ENCODE measurements at places on chromosomes 1 and 21.

DNA sequence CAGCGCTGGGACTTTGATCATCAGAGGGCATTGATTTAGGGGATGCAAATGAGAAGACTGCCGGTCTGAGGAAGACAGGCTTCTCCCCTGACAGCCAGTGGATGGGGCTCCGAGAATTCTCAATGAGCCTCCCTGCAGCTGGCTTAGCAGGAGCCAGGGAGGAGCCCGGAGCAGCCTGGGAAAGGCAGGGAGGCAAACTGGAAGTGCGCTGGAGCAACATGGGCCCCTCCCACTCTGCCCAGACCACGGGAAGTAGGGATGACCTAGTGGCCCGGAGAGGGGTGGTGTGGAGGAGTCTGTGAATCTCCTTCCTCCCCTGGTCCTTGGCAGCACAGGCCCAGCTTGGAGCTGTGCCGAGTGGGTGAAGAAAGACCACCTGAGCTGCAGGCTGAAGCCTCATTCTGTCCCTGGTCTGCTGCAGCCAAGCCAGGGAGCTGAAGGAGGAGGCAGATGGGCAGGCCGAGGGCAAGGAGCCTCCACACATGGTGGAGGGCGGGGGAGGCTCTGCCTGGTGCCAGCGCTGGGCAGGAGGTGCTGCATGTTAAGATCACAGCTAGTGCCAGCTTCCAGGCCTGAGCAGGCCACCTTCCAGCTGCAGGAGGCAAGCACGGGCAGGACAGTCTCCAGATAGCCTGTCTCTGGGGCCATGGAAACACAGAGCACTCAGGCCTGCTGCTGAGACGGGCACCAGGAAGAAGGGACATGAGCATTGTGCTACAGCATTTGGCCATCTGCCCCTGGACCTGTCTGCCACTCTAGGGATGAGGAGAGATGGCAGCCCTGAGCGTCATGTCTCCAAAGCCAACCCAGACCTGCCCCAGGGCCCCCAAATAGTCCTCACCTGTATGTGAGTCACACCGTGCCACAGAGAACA lies 12.2 kb upstream of the CLSTN1 start:
- no peak for DNase-seq

- no peak for DNase-seq
Observed at GRCh38 chr1:55448261-55448660, 233.1 kb upstream of the USP24 start.

DNA sequence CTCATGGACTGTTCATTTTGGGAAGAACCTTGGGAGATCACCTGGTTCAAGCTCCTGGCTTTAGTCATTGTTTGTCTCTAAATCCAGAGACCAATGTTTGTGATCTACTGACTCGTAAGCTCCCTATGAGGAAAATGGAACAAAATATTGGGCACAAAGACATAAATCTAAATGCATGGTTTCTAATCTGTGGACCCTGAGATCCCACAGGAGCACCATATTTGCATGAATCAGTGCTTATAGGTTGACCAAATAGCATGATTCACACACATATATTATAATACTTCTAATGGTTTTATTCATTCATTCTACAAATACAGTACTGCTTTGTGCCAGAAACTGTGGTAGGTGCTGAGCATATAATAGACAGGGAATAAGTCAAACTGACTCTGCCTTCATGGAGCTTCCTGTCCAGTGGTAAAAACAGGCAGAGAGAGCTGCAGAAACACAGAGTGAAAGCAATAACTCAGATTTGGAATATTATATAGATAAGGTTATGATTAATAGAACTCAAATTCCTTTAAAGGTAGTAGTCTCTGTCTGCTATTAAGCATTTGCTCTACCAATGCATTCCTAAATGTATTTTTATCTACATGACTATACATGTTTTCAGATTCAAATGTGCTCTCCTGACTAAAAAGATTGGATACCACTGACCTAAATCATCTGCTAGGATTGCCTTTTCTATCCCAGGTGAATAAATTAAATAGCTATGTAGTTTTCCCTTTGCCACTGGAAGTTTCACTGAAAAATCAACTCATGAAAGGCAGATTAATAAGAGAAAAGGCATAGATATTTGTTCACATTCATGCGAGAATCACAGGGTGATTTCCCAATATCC lies 198.6 kb upstream of the CAMK1G start:
- no peak for DNase-seq

- DNase-seq, result no peak
Observed at GRCh38 chr1:170547255-170547654, 15.3 kb downstream of the GORAB start.

- peak; percentile 32 for DNase-seq
Observed at GRCh38 chr1:212862111-212862690, 4.1 kb downstream of the FLVCR1 start.

DNA sequence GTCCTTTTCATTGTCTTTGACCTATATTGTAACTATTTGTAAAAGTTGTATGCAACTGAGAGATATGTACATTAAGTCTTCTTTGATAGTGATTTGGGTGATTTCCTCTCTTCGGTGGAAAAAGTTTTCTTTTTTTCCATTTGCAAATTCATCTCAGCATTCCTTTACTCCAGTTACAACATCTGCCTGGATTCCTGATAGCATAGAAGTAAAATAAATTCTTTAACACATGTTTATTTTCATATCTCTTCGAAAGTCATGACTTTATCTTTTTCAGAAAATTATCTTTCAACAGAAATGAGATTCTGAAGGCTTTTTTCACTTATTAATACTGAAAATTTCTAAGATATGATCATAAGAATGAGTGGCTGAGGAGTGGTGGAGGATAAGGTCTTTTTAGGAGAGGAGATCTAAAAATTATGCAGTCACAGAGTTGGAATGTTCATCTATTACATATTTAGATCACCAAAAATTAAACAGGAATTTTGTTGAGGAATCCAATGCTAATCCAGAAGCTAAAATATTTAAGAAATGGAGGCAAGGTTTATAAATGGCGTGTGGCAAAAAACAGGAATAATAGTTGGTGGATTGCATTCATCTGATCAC lies 400.5 kb downstream of the KCNT2 start:
- DNase-seq, result no peak

GRCh38 chr1:214445199-214445598 lies 106.2 kb downstream of the PTPN14 start:
- no peak for DNase-seq

DNA sequence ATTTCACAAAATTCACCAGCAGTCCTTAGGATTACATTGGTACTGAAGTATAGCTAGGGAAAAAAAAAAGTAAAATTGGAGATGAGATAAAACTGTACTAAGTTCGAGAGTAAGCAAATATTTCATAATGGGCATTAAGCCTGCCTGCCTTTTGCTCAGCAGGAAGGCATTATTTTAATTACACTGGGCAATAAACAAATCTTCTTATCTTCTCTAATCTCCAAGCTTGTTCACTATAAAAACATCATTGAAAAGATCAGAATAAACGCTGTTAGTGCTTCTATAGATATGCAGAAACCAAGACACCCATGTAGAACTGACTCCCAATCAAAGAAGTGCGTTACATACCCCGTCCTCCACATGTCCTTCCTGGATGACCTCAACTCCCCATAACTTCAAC lies 174.2 kb upstream of the CHODL start:
- DNase-seq, result no peak

GRCh38 chr1:99228153-99228552 lies 36.1 kb upstream of the PLPPR4 start:
- no peak for DNase-seq

DNA sequence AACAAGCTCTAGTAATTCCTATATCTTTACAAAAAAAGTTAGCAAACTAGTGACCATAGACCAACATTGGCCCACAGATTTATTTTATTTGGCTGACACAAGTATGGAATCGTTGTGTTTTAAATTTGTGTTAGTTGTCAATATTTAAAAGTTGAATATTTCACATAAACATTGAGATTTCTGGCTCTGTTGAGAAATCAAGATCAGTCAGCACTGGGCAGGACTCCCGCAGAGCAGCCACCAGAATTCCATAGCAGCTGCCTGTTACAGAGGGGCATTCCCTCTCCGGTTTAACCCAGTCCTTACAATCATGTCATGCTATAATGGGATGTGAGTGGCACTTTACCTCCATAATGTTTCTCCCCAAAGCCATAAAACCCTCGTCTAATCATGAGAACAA lies 79.2 kb upstream of the NRIP1 start:
- no peak for DNase-seq

DNA sequence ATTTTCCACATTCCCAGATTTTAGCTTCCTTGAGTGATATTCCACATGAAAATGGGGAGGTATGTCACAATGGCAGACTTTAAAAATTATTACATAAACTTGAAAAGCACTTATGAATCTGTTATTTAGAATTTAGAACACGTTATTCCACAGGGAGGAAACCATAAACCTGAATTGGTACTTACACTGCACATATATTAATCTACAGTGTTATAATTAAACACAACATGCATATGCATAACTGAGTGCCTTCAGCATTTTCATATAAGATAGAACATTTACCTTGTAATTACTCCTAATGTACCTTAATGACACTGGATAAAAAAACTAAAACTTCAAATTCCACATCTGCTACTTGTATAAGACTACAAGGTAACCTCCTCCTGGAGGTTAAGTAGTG lies 9.8 kb downstream of the ARHGAP29 start:
- no peak for DNase-seq

DNA sequence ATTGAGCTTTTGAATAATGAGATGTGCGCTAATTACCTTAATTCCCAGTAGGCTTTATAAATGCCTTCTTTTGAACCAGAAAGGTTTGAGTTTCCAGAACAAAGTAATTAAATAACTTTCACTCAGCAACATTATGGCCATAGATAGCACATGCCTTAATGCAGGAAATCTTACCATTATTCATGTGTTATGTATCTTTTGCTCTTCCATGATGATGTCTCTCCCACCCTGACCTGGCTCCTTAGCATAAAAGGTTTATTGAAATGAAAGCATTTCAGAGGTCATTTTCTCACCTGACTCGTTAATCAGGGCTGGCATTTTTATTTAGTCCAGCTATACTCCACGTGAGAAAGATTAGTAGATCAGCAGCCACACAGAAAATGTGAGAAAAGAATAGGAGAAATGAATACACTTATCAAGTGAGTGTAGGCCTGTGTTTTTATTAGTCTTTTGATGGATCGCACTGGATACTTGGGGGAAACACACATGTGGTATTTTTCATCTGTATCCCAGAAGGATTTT lies 180.2 kb downstream of the ATP6V1G3 start:
- no peak for DNase-seq

GRCh38 chr21:45543710-45544448 lies 1.6 kb upstream of the SLC19A1 start:
- no peak for DNase-seq

DNA sequence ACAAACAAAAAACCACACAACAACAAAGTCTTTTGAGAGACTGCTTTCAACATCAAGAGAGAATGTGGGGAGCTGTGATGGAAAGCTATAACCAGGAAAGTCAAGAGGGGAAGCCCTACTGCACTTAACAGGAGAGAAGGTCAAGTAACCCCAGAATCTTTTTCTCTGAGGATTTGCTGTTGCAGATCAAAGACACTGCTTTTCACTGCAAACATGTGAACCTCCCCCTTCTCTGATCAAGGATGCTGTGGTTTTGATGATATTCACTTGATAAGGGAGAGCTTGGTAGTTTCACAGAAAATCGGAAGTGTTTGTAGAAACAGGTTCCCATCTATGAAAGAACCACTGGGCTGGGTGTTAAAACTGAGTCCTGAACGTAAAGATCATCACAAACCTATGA lies 4.8 kb downstream of the ETV3 start:
- DNase-seq, result no peak

DNA sequence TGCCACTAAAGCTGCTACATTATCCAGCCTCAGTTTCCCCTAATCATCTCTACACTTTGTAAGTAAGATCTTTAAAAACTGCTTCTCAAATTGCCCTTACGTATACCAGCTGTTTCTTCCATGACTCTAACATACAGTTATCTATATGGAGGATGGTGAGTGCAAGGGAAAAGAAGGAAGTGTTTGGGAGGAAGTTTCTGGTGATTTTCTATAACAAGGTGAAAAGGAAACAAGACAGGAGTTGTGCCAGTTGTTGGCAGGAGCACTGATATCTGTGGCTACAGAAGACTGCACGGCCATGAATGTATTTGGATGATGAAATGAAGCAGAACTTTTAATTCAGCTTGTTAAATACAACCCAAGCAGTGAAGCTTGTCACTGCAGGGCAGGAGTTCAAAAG lies 32.3 kb upstream of the NHLH2 start:
- no peak for DNase-seq

GRCh38 chr1:59747420-59748024 lies 67.2 kb upstream of the HOOK1 start:
- no peak for DNase-seq

DNA sequence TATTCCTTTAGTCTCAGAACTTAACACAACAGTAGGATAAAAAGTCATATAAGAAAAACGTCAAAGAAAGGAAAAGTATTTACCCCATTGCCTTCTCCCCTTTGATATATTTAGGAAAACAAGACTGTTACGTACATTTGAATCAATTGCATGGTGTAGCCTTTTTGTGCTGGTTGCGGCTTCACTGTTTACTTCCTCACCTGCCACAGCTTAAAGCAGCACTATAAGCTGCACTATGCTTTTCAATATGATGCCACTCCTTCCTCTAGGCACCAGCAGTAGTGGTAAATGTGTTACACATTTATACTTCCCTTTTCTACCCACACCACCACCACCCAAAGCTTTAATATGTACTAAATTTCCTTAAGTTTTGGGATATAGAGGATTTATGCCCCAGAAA lies 111.1 kb downstream of the ATP1B1 start:
- DNase-seq, result peak; percentile 5

- no peak for DNase-seq
Observed at GRCh38 chr1:48208251-48208650, 14.3 kb upstream of the SLC5A9 start.

- no peak for DNase-seq
Observed at GRCh38 chr1:154324241-154324640, 1.1 kb upstream of the ATP8B2 start.

DNA sequence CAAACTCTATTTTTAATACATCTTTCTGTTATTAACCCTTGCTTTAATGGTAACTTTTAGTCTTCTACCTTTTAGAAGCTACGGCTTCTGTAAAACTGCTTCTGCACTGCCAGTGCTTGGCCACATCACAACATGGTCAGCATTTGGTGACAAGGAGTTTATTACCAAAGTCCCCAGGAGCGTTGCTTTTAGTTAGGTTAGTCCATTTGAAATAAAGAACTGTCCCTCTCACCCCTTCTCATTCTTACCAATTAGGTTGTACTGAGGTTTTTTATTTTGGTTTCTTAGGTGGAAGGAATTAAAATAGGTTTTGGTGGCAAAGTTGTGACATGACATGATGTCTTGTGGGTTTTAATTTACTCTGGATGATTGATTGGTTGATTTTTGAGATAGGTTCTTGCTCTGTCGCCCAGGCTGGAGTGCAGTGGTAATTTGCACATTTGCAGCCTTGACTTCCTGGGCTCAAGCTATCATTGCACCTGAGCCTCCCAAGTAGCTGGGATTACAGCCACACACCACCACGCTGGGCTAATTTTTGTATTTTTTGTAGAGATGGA lies 39.2 kb downstream of the SPEN start:
- no peak for DNase-seq

All from suppressor macrophage treated with lipopolysaccharide for 4 hours (primary cell).